ENCODE measurements at places on chromosomes 2 and 18.

DNA sequence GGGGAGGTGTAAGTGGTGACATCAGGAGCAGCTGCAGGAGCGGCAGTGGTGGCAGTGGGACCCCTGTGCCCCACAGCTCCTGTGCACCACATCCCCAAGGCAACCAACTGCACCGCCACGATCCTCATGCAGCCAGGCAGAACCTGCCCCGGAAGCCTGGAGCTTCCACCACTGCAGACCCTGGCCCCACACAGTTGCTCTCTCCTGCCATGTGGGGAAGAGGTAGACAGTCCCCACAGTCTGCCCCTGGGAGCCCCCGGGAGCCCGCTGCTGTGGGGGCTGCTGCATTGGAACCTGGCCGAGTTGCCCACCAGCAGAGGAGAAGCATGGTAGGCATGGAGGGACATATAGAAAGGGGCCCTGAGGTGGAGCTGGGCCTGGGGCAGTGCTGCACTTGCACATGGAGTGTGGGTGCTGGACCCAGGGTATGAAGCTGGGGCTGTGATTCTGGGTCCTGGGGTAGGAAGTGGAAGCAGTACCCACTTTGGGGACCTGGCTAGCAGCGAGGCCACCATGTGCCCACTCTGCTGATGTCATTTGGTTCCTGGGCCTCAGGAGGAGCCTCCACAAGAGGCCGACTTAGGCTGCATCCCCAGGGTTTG is 623.3 kb upstream of the LRRTM4 start:
- no peak for DNase-seq

DNA sequence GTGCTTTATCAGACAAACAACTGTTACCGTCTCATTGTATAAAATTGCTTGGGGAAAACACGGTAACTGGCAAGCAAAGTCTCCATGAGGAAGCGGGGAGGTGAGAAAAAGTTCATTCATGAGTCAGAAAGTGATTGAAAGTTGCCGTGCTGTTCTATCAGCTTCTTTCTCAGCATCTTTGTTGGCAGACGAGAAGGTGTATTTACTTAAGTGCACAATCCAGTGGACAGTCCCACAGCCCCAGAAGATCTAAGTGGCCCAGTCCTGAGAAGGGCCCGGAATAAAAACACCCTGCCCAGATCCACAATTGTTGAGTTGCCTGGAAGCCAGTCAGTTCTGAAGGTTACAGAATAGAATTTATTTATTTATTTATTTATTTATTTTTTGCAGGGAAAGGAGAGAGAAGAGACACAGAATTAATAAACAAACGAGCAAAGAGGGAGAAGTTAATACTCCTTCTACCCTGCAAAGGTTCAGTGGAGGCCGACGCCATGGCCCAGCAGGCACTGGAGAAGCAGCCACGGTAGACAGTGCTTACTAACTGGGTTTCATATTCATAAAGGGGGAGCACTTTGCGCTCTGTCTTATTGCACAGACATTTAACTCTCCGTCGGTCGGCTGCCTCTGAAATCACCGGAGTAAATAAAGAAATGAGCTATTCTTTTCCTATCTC is 676.0 kb upstream of the SALL3 start:
- DNase-seq = no peak

- DNase-seq = no peak
Measured at GRCh38 chr2:41618754-41619153, 429.1 kb upstream of the PKDCC start.

DNA sequence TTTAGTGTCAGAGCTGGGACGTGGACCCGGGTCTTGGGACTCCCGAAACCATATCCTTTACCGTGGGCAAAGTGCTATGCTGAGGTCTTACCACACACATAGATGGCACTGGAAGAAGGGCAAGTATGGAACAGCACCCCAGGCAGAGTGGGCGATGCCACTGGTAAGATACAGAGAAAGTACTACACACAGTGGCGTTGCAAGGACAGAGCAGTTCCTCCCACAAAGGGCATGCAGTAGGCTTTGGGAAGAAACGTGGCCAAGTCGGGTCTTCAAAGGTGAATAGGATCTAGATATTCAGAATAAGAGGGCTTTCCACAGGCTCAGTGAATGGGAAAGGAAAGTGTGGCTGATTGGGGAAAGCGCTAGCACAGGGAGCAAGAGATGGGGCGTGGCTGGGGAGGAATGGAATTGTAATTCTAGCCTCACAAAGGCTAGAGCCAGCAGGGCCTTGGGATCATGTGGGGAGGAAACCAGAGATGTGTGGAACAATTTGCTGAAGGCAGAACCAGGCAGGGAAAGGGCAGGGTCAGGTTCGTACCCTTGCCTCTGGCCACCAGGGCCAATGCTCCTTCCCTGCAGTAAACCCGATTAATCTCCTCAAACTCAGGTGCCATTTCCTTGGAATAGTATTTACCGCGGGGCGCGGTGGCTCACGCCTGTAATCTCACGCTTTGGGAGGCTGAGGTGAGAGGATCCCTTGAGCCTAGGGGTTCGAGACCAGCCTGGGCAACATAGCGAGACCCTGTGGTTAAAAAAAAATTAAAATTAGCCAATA is 36.0 kb downstream of the PCBP1 start:
- no peak for DNase-seq

GRCh38 chr18:5630057-5630899 is 86.5 kb upstream of the EPB41L3 start:
- DNase-seq = peak; percentile 61
